ENCODE measurements at places on chromosomes 4 and X.

DNA sequence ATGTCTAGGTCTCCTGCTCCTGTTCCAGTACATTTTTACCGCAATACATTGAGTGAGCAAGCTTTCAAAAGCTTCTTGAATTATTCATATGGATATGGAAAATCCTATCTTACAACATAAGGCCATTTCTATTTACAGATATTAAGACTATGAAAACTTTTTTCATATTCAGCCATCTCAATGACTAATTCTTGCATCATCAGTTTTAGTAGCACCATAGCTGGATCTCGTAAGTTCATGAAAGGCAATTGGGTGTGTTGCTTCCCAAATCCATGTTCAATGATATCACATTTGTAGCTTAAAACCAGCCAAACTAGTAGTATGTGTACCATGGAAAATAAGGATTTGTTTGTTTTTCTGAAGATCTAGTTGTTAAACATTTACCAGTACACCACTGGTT lies 118.3 kb upstream of the GABRA2 start:
- no peak for DNase-seq

DNA sequence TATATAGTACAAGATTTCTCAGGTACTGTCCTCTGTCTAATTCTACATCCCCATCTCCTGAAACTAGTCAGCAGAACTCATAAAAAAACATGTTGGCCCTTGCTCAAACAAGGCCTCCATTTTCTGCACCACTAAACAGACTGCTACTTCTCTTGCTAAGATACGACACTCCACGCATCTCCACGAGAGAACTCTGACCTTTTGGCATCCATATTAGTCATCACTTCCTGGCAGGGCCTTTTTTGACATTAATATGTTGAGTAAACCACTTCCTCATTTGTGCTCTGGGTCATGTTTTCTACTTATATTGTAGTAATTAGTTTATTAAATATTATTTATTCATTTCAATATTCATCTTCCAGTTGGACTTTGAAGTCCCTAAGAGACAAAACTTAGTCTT lies 65.6 kb downstream of the DCAF8L1 start:
- DNase-seq = no peak

- DNase-seq = no peak
Measured at GRCh38 chrX:128699716-128700285, 647.6 kb upstream of the ACTRT1 start.

- no peak for DNase-seq
Measured at GRCh38 chr4:25013756-25014661, 16.7 kb downstream of the LGI2 start.

- DNase-seq = no peak
Measured at GRCh38 chrX:68490644-68491043, 8.2 kb upstream of the YIPF6 start.

- no peak for DNase-seq
Measured at GRCh38 chr4:499567-499966, 557 bp downstream of the PIGG start.

- no peak for DNase-seq
Measured at GRCh38 chr4:11715753-11716521, 287.2 kb upstream of the HS3ST1 start.

- peak; percentile 44 for DNase-seq
Measured at GRCh38 chrX:50838820-50839600, 25.0 kb upstream of the SHROOM4 start.

DNA sequence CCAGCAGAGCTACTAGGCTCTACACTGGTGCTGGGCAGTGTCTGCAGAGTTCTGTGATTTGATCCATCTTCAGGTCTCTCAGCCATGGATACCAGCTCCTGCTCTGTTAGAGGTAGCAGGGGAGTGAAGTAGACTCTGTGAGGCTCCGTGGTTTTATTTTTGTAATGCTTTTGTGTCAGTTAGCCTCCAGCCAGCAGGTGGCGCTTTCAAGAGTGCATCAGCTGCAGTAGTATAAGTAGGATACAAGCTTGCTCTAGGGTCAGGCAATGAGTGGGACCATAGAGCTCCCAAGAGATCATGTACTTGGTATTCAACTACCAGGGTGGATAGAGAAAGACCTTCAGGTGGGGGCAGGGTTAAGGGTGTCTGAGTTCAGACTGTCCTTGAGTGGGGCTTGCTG lies 362.5 kb upstream of the TRAM1L1 start:
- no peak for DNase-seq

DNA sequence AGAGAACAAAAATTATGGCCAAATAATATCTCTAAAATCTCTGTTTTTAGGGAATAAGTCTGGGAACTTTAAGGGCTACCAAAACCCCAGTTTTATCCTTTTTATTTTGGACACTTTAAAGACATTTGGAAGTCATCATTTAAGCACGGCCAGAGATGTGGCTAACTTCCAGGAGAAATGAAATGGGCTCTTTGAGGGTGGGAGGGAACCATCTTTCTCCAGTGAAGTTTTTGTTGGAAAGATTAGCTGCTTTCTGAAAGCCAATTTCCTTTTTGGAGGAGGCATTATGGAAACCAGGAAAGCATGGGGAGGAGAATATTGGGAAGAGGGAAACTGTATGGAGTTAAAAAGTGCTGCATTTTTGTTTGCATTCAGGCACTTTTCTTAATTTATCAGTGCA lies 4.8 kb downstream of the VSIG1 start:
- DNase-seq = no peak

DNA sequence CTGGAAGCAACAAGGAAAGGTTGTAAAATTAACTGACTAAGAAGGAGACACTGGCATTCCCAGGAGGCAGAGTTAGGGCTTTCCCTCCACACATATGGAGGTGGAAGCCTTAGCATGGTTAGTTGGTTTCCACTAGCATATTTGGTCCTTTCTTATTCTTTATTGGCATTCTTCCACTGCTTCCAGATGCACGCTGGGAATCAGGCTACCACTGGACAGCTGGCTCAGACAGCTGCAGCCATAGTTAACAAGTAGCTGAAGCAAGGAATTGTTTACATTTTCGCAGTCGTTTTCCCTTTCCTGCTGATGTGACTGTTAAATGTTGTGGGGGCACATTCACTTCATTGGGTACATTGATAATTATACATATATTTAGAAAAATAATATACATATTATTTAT lies 169.2 kb downstream of the GRIA2 start:
- no peak for DNase-seq

- DNase-seq = no peak
Measured at GRCh38 chr4:89897867-89898266, 3.2 kb downstream of the MMRN1 start.

DNA sequence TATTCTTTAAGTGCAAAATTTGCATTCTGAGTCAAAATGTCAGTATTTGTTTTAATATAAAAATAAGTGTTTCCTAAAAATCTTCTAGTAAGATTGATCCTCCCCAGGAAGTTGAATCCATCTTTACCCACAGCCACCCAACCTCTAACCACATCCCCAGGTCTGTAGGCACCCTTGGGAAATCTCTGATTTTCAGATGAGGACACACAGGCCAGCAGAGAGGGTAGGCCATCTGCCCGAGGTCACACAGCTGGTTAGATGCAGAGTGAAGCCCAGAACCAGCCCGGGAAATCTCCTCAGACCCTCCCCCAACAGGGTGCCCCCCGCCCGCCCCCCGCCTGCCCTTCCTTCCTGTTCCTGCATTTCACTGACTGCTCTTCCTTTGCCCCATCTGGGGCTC lies 277.5 kb downstream of the FBXW7 start:
- DNase-seq = no peak

DNA sequence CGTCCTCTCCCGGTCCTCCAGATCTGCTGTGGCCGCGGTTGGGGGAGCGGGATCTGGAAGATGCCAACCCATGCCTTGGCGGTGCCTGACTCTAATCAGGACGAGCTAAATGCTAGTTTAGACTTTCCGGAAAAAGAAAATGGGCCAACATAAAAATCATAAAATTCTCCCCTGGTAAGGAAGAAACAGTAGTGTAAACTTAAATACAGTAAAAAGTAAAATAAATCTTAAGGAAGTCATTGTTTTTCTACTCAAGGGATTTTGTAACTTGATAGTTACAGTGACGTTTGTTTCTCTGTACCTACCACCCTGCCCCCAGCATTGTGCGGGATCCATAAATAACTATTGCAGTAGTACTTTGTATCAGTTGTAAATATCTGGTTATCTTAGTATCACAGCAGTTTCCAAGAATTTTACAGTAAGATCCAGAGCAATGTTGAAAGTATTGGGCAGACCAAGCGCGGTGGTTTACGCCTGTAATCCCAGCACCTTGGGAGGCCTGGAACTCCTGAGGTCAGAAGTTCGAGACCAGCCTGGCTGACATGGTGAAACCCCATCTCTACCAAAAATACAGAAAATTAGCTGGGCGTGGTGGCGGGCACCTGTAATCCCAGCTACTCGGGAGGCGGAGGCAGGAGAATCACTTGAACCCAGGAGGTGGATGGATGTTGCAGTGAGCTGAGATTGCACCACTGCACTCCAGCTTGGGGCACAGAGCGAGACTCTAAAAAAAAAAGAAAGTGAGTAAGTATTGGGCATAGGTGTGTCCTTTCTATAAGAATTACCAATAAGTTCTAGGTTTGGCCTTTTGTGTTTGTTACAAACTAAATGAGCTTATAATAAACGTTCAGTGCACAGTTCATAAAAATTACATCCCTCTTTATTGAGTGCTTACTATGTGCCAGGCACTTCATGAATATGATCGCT lies 1.0 kb upstream of the PLA2G12A start:
- no peak for DNase-seq

DNA sequence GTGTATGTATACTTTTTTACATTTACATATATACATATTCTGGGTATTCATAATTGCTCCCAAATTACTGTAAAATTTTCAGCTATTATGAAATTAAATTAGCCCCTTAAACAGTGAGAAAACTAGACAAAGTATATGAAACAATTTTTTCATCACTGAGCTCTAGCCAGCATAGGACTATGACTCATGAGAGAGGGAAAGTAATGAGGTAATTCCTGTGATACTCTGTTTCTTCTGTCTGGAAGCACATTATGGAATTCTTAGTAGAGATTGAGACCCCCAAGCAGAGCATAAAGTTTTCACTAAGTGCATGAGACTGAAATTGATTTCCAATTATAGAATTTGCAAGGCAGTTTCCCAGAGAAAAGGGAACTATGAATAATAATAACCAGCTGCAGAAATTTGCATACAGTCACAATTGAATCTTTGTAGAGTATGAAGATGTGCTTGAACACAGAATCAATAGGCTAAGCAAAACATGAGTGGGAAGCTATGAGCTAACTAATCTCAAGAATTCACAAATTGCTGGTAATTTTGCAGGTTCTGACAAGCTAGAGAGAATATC lies 779.3 kb downstream of the ARAP2 start:
- no peak for DNase-seq

DNA sequence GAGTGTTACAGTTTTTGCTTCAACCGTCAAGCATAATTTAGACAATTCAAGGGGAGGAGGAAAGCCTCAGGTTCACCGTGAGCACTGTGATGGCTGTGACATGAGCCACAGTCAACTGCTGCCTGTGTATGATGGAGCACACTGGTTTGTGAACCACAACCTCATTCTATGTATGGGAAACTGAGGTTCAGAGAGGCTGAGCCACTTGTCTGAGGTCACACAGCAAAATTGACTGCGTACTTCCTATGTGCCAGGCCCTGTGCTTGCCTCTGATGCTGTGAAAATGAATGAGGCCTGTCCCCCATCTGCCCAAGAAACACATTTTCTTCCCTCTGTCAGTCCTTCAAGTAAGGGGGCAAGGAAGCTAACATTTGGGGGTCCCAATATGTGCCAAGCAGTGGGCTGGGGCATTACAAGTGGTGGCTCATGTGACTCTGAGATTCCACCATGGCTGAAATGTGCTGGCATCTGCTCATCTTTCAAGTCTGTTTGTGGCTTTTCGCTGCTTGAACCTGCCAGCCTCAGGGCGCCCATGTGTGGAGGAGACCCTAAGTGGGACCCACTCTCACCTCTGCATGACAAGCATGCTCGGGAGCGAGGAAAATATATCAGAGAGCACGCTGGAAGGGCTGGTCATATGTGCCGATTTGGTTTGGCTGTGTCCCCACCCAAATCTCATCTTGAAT lies 79.7 kb downstream of the ADRA2C start:
- no peak for DNase-seq

DNA sequence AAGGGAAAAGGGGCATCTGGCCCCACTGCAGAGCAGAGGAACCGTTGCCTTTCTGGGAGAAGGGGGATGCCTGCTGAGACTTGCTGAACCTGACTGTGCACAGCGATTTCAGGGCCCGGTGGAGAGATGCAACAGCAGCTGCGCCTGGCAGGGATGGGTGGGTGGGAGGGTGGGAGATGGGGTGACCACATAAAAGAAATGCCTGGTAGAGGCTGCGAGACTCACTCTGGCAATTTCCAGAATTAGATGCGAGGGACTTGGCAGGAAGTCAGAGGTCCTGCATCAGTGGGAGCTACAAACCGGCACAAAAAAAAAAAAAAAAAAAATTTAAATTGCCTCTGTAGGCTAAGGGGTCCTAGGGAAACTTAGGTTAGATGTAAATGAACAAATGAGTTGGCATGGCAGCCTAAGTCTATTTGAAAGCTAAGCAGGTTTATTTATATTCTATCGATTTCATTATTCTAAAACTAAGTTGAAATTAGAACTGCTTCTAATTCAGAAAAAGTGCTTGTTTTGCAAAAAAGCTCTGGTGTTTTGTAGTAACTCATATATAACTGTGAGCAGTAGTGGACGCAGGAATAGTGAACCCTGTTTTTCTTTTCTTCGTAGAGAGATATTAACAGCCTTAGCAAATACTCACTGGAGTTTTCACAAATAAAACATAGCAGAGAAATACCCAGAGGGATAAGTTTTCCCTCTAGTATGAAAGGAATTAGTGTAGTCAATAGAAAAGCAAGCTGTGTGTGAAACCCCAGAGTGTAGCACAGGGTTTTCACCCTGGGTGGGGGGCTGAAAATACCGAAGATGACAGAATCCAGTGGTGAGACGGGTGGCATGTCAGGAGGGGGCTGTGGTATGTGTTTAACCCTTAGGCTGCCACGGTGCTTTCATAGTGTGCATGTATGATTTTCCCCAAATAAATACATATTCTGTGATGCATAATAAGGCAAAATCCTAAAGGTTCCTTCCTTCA lies 130.1 kb downstream of the EGF start:
- no peak for DNase-seq

DNA sequence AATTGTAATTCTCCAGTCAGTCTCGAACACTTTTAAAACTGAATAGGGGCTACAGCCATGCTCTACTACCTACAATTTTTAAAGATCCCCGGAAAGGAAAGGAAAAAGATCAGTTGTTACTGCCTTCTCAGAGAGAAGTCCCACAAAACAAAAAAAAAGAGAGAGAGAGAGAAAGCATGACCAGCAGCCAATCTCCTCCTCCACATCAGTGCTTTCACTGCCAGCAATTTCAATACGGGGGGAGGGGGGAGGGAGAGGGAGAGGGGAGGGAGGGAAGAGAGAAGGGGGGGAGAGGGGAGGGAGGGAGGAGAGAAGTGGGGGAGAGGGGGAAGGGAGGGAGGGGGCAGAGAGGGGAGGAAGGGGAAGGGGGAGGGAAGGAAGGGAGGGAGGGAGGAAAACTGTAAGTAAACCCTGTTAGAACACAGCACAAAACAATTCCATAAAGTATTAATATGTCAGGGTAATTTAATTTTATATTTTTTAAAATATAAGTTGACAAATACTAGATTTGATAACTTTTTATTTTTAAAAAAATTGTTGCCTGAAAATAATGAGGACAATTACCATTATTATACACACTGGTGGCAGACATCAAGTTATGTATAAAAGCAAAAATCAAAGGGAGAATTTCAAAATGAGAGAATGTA lies 108.0 kb downstream of the LRBA start:
- no peak for DNase-seq

All from kidney epithelial cell (primary cell).